Activated CD4-positive, alpha-beta T cell treated with anti-CD3 and anti-CD28 coated beads, Interleukin-2, amount 10 ng/mL, durations not matched to agents 24 days and 14 days (primary cell): ENCODE measurements at places on chromosomes 16 and 17. TPM values are rescaled to one million over a fixed set of nuclear protein-coding genes. Genes with fewer than 3 reads are reported as not detected.

Gene CYGB
- not detected in 2 replicates for total RNA-seq

Gene BRIP1
- 17.2 and 19.9 TPM in 2 replicates for total RNA-seq

Gene OR1F1
- not detected in 2 replicates for total RNA-seq

Gene ITGAD
- total RNA-seq: not detected in 2 replicates

- no peak for DNase-seq
These were observed 616.4 kb downstream of the CDH8 start for GRCh38 chr16:61419791-61420190.

DNA sequence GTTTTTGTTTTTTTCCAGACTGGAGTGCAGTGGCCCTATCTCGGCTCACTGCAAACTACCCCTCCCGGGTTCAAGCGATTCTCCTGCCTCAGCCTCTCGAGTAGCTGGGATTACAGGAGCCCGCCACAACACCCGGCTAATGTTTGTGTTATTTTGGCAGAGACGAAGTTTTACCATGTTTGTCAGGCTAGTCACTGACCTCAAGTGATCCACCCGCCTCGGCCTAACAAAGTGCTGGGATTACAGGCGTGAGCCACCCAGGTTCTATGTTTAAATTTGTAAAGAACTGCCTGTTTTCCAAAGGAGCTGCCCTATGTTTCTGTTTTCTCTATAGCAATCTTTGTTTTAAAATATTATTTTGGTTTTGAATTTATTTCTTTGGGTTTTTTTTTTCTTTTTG is 13.8 kb upstream of the C16orf87 start:
- DNase-seq: no peak

DNA sequence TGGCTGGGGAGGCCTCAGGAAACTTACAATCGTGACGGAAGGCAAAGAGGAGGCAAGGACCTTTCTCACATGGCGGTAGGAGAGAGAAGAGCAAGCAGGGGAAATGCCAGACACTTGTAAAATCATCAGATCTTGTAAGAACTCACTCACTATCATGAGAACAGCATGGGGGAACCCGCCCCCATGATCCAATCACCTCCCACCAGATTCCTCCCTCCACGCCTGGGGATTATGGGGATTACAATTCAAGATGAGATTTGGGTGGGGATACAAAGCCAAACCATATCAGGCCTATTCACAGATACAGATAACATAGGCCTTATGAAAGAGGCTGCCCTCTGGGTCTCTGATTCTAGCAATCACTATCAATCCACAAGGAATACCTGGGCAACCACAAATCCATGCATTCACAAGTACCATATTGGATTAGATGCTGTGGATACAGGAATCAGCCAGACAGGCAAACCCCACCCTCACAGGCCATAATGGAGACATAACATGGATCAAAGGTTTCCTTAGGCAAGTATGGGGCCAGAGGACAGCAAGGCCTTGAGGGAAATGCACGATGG is 284.9 kb downstream of the SOX9 start:
- DNase-seq: no peak

DNA sequence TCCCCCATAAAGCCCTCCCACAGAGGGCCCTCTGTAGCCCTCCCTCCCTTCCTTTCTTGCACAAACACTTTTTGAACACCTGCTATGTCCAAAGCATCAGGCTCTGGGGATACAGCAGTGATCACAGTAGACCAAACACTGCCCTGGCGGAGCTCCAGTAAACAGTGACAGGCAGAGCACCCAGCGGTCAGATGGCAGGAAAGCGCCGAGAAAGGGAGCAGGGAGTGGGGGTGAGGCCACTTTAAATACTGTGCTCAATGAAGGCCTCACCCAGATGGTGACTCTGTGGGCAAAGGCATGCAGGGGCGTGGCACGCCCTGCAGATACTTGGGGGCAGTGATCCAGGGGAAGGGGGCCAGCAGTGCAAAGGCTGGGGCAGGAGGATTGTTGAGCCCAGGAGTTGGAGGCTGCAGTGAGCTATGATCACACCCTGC is 7.6 kb downstream of the PRR29 start:
- no peak for DNase-seq

- no peak for DNase-seq
These were observed 15.1 kb upstream of the GUCY2D start for GRCh38 chr17:7987112-7987893.

GRCh38 chr17:50348522-50349242 is 2.8 kb downstream of the XYLT2 start:
- DNase-seq: no peak

GRCh38 chr16:66299349-66299748 is 67.1 kb upstream of the CDH5 start:
- DNase-seq: no peak

DNA sequence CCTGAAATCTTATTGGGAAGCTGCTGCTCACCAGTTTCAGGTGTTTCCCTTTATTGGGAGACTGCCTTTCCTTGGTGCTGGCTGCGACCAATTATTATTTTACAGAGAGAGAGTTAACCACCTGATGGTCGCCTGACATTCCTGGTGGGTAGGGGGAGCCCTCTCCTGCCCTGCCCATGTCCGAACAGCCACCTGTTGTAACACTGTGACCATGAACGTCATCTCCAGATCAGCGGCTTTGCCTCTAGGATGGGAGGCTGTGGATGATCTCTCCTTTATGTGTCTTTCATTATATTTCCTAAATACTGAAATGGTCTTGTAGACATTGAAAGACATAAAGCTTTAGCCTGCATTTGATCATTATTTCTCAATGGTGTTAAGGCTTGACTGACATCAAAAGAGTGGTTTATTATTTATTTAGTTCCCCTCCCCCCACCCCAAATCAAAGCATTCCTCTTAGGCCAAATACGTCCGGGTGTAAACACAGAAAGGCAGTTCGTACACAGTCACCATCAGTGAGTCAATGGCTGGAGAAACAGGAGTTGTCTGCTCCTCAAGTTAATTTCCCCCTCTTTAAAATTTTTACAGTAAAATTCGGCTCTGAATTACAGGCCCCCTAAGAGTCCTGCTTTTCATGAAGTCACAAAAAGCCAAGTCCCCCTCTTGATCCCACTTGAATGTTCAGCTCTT is 57.8 kb upstream of the CACNG5 start:
- DNase-seq: no peak

- DNase-seq: no peak
These were observed 4.4 kb downstream of the MAP3K3 start for GRCh38 chr17:63626551-63627180.

DNA sequence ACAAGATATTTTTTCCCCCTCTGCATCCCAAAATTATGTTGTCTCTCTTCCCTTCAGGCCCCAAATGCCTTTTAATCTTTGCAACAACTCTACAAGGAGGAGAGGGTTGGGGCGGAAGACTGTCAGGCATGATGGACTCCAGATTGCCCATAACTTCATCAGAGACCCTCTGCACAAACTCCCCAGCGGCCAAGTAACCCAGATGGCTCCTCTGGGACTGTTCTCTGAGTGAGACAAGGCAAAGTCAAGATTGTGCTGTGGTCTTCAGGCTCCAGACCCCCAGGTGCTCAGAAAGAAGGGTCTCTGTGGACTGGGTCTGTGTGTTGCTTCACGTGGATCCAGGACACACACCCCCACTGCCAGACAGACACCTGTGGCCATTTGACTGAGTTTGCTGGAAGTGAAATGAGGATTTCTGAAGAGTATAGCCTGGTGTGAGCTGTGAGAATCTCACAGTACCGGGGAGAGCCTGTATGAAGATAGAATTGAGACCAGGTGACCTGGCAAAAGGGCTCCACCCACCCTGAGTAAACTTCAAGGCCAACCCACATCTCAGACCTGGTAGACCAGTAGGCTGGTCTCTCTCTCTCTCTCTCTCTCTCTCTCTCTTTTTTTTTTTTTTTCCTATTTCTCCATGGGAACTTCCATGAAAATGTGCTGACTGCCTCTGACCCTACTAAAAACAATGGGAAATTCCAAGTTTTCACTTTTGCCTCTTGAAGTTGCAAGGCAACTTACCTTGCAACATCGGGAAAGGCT is 354.1 kb downstream of the SOX9 start:
- DNase-seq: no peak

DNA sequence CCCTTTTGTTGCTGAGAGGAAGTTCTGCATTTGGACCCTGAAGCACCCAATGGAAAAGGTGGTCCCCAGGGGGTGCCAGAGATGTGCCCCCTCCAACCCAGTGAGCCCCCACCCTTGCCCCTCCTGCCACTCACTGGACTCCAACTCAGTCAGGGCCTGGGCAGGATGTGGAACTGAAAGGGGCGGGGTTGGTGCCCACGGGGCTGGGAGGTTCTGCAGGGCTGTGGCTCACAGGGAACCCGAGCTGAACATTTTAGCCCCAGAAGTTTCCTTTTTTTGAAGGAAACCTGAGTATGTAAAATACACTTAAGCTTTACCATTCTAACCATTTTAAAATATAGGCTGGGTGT is 15.8 kb upstream of the OGFOD3 start:
- peak; percentile 80 for DNase-seq

GRCh38 chr17:9020824-9021157 is 519 bp upstream of the NTN1 start:
- DNase-seq: no peak

DNA sequence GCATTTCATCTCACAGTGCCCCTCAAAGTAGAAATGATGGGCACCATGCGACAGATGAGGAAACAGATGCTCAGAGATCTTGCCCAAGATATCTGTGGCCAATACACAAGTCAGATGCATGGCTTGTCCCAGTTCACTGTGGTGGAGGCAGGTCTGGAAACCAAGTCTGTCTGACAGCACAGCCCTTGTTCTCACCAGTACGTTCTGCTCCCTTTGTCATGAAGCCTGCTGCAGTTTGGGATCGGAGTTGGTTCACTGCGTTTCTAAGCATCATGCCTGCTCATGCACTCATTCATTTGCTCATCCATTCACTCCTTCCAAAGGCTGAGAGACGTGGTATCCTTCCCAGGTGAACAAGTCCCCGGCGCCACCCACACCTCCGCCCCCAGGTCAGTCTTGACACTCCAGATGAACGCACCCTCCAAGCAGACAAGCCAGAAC is 27.2 kb upstream of the MEAK7 start:
- DNase-seq: no peak

GRCh38 chr17:82611140-82612058 is 36.8 kb downstream of the WDR45B start:
- DNase-seq: no peak

GRCh38 chr17:42783791-42784138 is 3.4 kb downstream of the WNK4 start:
- no peak for DNase-seq
